Aorta (tissue), 5 donors: ENCODE measurements at places on chromosomes 3 and 15.

- DNase-seq, result no peak
These were observed 18.1 kb upstream of the ZSCAN2 start for GRCh38 chr15:84582583-84583157.

DNA sequence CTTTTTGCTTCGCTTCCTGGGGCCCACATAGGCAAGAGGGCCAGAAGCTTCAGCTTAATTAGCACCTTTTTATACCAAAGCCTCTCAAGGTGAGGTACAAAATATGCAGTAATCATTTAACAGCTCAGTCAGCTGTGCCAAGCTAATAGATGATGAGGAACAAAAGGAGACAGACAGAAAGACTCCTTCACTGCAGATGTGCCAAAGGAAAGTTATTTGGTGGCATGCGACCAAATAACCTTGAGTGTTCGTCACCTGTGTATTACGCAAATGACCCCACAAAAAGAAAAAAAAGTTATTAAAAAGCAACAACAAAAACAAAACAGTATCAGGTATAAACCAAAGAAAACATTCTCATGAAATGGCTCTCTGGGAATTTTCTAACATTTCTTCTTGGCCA, 325.8 kb upstream of the IGF1R start:
- DNase-seq, result no peak

DNA sequence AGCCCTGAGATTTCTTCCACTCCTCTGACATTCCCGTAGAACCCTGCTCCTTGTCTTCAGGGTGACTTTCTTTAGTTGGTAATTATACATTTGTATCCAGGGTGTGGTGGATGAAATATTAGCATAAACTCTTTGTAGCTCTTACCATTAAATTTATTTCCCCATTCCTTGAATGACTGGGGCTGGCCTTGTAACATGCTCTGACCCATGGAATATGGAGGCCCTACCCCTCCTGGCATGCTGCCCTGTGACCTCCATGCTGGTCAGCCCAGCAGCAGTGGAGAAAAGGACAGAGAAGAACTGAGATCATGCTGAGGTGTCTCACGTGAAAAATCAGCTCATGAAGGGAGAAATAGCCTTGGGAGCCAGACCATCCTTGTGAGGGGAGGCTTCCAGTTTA, 96.1 kb upstream of the PROK2 start:
- DNase-seq, result no peak

GRCh38 chr3:29559741-29560465, 279.0 kb downstream of the RBMS3 start:
- DNase-seq, result no peak

GRCh38 chr3:127039719-127040118, 56.8 kb downstream of the PLXNA1 start:
- peak; percentile 45 for DNase-seq

GRCh38 chr15:72671525-72671924, 14.5 kb downstream of the HIGD2B start:
- no peak for DNase-seq

GRCh38 chr3:18655827-18656226, 230.7 kb upstream of the SATB1 start:
- no peak for DNase-seq

GRCh38 chr3:55244247-55244646, 242.9 kb downstream of the WNT5A start:
- no peak for DNase-seq

DNA sequence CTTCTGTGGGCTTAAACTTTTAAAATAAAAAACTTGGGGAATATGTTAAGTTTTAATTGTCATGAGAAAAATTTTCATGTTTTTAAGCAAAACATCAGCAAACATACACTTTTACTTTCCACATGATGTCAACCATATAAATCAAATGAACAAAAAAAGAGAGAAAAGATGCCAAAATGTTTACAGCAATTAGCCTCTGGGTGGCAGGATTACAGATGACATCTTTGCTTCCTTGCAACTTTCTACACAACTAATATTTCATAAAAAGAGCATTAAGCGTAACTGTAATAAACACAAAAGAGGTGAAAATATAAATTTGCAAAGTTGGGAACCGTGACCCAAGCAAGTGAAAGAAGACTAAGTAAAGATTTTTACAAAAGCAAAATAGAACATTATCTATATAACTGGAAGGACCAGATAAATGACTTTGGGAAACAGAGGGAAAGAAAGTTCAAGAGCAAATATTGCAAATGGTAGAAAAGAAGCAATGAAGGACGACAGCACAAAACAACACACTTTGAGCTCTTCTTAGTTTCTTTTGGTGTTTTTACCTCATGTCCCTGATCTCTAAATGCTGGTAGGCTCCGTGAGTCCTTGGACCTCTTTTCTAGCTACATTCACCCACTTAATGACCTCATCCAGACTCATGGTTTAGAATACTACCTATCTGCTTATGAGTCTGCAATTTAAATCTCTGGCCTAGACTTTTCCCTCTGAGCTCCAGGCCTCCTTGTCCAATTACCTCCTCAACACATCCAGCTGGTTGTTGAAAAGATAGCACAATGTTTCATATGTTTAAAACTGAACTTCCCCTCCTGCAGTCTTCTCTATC, 9.4 kb downstream of the TP53BP1 start:
- DNase-seq, result no peak

- no peak for DNase-seq
These were observed 2.5 kb upstream of the GREM1 start for GRCh38 chr15:32715276-32715675.

DNA sequence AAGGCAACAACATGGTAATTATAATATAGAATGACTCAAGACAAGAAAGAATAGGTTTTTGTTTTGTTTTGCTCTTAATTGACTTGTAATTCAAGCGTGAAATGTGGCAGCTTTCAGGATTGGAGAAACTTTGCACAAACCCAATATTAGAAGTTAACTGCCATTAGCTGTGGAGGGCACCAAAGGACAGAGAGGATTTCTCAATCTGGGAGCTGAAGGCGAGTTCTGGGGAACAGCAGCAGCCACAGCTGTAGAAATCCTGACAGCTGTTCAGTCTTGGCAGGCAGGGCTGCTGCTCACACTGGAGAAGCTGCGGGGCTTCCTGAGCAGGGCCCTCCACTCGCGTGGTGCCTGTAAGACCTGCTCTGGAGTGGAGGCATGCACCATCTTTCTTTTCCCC, 182.2 kb upstream of the IL12A start:
- DNase-seq, result no peak

GRCh38 chr3:8519774-8520448, 18.3 kb downstream of the LMCD1 start:
- no peak for DNase-seq

DNA sequence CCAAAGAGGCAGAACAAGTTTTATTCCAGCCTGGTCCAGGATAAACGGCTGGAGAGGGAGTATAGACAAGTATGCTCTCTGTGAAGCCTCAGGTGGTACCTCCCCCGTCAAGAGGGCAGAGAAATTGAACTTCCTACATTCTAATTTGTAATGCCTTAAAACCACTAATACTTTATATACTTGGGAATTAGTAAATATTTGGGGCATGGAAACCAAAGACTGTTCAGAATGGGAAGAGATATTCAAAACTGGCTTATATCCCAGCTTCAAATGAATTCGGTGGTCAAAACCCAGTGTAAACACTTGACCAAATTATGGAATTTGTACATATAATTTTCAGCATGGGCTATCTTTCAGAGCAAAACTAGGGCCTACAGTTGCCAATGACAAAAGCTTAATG, 122.6 kb downstream of the FBN1 start:
- DNase-seq, result no peak

- DNase-seq, result peak; percentile 58
These were observed 34.9 kb downstream of the CHDH start for GRCh38 chr3:53811143-53811927.

- DNase-seq, result no peak
These were observed 35.1 kb downstream of the UMPS start for GRCh38 chr3:124765197-124765840.

DNA sequence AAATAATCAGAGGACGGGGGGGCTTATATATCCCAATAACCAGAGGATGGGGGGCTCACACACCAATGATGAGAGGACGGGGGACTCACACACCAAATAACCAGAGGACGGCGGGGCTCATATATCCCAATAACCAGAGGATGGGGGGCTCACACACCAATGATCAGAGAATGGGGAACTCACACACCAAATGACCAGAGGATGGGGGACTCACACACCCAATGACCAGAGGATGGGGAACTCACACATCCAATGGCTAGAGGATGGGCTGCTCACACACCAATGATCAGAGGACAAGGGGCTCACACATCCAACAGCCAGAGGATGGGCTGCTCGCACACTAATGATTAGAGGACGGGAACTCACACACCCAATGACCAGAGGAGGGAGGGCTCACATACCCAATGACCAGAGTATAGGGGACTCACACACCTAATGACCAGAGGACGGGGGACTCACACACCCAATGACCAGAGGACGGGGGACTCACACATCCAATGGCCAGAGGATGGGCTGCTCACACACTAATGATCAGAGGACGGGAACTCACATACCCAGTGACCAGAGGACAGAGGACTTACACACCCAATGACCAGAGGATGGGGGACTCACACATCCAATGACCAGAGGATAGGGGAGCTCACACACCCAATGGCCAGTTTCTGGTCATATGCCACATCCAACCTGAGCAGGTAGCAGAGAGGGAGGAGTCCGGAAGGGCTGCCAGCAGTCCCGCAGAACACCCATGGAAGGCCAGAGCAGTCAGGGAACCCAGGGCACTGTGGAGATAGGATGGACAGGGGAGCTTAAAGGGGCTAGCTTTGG, 10.6 kb downstream of the RAB6B start:
- peak; percentile 25 for DNase-seq

DNA sequence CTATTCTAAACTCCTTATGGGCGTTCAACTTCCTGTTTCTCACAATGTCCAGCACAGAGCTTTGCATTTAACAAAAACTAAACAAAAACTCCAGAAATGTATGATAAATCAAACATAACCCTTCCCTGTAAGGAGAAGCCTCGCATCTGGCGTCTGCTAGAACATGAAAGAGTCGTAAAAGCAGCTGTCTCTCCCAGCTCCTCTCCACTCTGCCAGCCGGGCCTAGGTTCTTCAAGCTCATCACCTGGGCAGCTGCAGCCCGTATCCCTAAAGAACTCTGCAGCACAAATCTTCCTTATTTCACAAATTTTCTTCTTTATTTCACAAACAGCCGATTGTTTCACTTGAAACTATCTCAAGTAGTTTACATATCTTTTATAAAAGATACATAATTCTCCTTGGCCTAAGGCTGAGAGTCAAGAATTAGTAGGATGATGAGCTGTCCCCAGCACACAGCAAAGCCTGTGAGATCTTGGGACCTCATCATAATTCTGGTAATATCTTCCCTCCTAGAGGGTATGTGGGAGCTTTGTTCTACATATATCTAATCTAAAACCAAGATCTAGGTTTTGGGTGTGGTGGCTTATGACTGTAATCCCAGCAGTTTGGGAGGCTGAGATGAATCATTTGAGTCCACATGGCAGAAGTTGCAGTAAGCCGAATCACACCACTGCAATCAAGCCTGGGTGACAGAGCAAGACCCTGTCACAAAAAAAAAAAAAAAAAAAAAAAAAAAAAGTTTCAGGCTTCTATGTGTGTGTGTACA, 35.3 kb downstream of the ANXA2 start:
- no peak for DNase-seq
